ENCODE measurements at places on chromosomes 2 and 18.

DNA sequence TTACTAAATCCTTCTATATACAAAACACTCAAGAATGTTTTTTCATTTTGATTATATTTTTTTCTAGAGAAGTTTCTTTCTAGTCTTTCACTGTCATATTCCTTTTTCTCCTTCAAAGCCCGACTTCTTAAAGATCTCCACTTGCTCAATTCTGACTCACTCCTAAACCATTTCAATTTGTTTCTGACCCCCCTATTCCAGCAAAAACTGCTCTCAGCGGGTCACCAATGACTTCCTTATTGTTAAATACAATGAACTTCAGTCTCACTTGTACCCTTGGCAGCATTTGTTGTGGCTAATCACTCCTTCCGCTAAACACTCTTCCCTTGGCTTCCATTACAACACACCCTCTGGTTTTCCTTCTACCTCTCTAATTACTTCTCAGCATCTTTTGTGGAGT is 111.1 kb upstream of the RBBP8 start:
- no peak for DNase-seq

DNA sequence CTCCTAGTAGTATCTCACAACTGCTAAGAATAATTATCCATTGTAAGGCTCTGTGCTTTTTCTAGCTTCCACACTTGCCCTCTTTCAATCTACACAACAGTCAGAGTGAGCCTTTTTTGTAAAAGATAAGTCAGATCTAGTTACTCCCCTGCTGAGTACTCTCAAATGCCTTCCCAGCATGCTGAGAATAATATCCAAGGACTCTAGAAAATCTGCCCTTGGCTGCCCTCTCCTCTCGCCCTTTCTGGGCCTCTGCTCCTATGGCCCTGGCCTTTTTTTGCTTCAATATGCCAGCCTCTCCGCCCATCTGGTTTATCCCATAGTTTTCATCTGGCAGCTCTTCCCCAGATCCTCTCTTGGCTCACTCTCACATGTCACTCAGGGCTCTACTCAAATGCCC is 455.9 kb upstream of the UBE2E3 start:
- DNase-seq = peak; percentile 14

DNA sequence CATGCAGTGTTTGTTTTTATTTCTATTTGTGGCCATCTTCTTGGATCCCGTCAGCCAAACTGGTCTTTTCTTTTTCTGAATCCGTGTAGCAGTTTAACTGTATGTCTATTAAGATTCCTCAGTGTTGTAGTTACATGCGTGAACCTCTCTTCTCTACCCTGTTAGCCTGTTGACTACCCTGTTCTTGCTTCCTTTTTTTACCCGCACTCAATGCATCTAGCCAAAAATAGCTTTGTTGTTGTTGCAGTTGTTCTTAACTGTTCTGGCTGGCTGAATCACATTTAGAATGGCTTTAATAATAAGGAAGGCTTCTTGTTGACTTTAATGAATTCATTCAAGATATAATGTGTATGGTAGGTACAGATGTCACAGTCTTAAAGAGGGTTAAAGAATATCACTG is 137.1 kb downstream of the LCLAT1 start:
- DNase-seq = peak; percentile 33

DNA sequence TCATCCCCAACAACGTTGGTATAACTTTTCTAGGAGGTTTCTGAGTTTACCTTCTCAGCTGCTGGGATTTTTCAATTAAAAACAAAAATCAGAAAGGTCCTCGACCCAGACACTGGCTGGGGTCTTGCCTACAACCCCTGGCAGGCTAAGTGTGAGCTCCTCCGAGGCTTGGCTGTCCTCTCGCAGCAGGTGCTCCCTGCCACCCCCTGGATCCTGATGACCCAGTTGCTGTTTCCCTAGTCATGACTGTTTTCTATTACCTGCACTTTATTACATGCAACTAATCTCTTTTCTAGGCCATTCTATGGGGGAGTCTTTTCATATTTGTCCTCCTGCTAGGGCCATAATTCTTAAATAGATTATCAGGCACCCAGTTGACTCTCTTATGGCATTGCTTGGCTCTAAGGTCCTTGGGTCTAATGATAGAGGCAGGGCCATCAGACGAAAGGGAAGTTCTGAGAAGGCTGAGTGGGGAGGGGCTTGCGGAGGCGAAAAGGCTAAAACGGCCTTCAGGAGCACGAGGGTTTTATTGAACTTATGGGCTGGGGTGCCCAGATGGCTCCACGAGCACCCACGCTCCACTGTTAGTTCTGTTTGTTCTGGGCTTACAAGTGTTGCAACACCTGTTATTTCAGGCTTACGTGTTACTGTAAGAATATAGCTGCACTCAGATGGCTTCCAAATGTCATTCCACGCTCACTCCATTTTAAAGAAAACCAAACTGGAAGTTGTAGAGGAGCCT is 166.0 kb downstream of the NCK2 start:
- DNase-seq = peak; percentile 36

GRCh38 chr18:76410033-76410432 is 85.0 kb downstream of the ZNF516 start:
- DNase-seq = no peak
